Cardiac fibroblast (primary cell): ENCODE measurements at places on chromosomes 13 and 19.

GRCh38 chr13:86741762-86742285 is 929.3 kb upstream of the SLITRK5 start:
- no peak for DNase-seq

DNA sequence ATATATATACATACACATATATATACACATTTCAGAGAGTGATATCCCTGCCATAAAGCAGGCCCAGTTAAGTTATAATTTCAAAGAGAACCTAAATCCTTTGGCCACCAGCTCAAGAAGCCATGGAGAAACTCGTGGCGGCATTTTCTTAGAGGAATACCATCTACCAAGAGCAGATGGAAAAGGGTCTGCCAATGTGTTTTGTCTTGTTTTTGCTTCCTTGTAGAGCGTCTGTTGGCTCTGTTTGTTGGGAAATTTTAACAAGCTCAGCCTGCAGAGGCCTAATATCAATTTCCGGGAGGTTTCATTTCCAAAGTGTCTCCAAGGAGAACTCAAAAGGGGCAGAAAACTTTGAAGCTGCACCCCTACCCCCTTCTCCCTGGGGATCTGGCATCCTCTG is 140.5 kb downstream of the IER2 start:
- DNase-seq: no peak

GRCh38 chr13:74406420-74406819 is 272.2 kb upstream of the KLF12 start:
- DNase-seq: no peak

DNA sequence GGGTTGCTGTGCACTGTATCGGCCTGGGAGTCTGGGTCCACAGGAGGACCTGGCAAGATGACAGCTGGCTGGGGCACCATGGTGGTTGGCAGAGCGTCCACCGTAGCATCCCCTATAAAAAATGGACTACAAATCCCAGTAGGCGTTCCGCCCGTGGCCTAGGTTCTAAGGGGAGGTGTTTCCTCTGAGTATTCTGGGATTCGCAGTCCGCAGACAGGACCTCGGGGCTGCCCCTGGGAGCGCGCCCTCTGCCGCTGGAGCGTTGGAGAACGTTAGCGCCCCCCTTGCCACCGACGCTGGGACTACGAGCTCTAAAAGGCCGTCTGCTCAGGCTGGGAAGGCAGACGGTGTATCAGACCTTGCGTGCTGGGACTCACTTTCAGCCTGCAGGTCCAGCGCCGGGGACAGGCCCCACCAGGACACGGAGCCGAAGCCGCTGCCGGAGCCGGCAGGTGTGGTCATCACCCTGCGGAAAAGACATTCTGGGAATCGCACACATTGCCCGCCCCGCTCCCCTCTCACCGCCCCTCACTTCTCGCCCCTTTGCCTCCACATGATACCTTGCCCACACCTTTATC is 372 bp downstream of the DNAAF3 start:
- DNase-seq: peak; percentile 77

- DNase-seq: no peak
Observed at GRCh38 chr13:108734676-108735075, 105.3 kb downstream of the MYO16 start.

- no peak for DNase-seq
Observed at GRCh38 chr19:29492769-29493168, 33.0 kb upstream of the VSTM2B start.

GRCh38 chr13:60933638-60934037 is 482.0 kb downstream of the PCDH20 start:
- DNase-seq: peak; percentile 19

DNA sequence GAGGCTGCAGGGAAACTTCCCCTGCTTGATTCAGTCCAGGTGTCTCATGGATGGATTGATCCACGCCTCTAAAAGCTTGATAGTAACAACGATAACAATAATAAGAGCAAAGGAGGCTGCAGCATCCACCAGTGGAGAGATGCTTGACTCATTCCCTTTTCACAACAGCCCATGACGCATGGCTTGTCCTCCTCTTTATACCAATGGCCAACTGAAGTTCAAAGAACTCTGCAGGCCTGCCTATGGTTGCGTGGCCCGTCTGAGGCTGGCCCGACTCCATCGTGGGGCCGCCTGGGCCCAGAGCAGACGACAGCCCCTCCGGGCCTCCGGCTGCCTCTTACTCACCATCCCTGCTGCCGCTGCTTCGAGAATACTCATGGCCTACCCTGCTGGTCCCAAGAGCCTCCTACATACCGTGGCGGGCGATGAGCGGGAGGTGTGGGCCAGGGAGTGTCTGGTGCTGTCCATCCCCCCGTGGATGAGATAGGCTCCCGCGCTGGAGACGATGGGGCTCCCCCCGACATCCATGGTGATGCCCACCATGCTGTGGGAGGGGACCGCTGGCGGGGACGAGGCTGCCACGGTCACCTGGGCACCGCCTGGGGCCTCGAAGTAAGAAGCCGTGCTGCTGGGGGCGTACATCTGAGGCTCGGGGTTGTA is 61.8 kb upstream of the RANBP3 start:
- DNase-seq: no peak

- no peak for DNase-seq
Observed at GRCh38 chr13:52961256-52961910, 67.2 kb upstream of the OLFM4 start.

- DNase-seq: no peak
Observed at GRCh38 chr13:42276683-42277082, 4.7 kb downstream of the AKAP11 start.

GRCh38 chr13:113992276-113993005 is 18.6 kb upstream of the C13orf46 start:
- DNase-seq: no peak

- no peak for DNase-seq
Observed at GRCh38 chr19:9070066-9070465, 16.8 kb upstream of the OR1M1 start.

- DNase-seq: no peak
Observed at GRCh38 chr19:34181111-34181864, 9.0 kb downstream of the LSM14A start.

DNA sequence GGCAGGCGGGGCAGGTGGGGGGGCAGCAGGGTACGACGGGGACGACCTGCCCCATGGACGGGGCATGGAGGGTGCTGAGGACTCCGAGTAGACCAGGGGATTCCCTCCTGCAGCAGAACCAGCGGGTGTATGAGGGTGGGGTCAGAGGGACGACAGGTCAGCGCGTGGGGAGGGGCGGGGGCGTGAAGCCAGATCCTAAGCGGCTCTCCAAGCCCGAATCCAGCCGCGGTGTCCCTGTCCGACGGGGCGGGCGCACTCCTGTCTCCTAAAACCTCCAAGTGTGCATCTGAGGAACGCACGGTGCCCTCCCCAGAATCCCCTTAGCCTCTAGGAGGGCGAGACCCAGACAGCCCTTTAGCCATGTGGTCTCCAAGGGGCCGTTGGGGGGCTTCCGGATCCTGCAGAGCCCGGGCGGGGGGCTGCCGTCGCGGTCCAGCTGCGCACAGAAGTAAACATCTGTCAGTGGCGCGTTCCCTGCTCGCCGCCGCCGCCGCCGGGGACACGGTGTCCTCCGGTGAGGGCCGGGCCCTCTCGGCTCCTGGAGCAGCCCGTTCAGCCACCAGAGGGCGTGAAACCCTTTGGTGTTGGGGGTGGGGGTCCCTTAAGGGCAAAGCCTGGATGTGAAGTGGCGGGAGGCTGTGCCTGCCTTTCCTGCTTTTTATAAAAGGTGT is 730 bp downstream of the NRTN start:
- DNase-seq: peak; percentile 41

DNA sequence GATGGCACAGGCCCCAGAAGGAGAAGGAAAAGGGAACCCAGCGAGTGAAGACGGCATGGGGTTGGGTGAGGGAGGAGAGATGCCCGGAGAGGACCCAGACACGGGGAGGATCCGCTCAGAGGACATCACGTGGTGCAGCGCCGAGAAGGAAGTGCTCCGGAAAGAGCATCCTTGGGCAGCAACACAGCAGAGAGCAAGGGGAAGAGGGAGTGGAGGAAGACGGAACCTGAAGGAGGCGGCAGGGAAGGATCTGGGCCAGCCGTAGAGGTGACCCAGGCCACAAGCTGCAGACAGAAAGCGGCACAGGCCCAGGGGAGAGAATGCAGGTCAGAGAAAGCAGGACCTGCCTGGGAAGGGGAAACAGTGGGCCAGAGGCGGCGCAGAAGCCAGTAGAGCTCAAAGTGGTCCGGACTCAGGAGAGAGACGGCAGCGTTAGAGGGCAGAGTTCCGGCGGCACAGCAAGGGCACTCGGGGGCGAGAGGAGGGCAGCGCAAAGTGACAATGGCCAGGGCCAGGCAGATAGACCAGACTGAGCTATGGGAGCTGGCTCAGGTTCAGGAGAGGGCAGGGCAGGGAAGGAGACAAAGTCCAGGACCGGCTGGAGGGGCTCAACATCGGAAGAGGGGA is 1.1 kb downstream of the PPP1R12C start:
- DNase-seq: peak; percentile 76

DNA sequence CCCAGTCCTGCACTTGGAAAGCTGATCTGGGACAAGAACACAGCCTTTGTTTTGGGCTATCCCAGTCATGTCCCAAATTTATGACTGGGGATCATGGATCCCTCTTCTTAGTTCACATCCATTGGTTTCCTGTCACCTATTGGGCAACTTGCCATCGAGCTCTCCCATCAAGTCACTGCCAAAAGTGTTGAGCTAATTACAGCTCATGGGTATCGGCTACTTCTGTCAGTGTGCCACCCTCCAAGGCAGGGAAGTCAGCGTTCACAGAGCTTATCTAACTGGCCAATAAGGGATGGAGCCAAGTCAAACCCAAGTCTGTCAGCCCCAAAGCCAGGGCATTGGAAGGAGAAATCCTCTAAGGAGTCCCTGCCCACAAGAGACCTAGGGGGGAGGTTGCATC is 53.2 kb upstream of the KATNAL1 start:
- DNase-seq: no peak

- DNase-seq: no peak
Observed at GRCh38 chr19:30711296-30711695, 339.1 kb downstream of the ZNF536 start.

GRCh38 chr13:37686501-37686900 is 87.9 kb upstream of the POSTN start:
- no peak for DNase-seq

- no peak for DNase-seq
Observed at GRCh38 chr19:29092712-29093552, 120.0 kb downstream of the UQCRFS1 start.

- DNase-seq: peak; percentile 61
Observed at GRCh38 chr13:40974460-40975407, 44.4 kb downstream of the ELF1 start.

DNA sequence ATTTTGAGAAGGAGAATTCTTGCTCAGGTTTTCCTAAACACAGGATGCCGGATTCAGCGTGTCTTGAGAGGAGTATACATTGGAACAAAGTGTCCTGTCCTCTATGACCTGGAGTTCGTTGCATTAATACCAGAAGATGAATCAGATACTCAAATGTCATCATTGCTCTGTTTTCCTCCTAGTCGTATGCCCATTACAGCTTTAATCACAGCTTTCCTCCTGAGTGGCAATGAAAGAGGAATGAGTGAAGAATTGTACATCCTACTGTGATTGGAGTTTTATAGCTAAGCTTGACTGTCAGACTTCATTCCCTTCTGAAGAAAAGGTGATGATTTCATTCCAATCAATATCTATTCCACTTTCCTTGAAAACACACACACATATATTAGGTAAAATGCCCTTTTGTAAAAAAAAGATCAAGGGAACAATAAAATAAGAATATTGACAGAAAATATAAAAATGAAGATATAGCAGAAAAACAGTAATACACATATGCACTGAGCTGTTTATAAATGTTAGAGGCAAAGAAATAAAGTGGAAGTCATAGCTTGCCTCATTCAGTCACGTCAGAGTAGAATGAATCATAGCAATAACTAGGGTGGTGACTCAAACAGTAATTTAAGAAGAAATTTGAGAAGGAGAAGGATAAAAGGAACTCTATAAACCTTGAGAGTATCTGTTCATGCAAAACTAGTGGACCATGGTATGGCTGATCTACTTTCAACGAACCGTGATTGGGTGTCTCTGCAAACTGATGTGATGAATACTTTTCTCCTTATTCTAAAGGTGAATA is 501.5 kb downstream of the SUCLA2 start:
- peak; percentile 73 for DNase-seq

DNA sequence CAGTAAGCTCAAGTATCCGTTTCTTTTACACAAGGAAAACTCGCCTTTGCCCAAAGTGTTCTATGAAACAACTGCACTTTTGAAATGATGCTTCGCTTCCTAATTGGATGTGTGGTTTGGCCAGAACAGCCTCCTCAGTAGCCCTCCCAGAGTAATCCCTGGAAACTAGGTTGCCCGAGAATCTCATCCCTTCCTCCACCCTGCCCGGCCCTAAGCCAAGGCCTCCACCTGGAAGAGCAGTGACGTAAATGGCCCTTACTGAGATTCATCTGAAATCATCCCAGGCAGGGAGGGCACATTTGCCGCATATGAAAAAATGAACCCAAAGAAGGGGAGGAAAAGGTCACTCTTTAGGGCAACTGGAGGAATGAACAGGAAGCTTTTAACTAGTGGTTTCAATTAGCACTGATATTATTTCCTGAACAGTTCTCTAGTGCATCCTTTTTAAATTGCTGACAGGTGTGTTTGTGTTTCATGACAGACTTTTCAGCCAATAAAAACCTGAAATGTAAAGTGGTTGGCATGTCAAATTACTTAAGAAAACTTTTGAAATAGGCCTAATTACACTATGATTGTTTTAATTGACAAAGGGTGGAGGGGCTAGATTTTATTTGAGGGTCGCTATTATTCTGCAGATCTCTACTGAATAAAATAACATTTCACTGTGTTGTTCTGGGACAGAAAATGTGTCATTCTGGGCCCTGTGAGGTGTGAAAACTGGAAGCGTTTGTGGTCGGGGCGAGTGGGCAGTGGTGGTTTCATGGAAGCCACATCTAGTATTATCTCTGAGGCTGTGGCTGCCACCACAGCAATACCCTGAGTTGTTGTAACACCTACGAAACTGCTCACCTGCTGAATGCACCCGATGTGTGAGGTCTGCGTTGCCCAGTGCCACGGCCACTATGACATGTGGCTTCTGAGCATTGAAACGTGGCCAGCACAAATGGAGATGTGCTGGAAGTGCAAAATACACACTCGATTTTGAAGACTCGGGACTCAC is 112.1 kb downstream of the ZIC5 start:
- DNase-seq: no peak

GRCh38 chr19:29201855-29202254 is 11.1 kb downstream of the UQCRFS1 start:
- no peak for DNase-seq

- no peak for DNase-seq
Observed at GRCh38 chr13:81406639-81407292, 1065.8 kb upstream of the SPRY2 start.

DNA sequence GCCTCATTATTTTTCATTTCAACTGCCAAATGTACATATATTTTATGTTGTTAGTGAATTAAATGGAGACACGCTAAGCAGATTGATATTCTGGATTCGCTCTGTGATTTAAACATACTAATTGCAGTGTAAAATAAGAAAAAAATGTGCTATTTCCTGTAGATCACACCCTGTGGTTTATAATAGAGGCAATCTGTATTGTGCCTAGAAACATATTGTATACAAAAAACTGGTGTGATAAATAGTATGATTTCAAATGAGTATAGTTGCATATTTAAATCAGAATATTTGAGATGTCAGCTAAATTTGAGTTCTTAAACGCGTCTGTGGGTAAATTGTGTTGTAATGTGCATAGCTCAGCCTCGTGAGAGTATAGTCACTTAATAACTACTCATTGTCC is 643.9 kb downstream of the TBC1D4 start:
- no peak for DNase-seq

- peak; percentile 78 for DNase-seq
Observed at GRCh38 chr19:532561-533363, 1.2 kb downstream of the CDC34 start.
